ENCODE measurements at places on chromosomes 4 and X.

DNA sequence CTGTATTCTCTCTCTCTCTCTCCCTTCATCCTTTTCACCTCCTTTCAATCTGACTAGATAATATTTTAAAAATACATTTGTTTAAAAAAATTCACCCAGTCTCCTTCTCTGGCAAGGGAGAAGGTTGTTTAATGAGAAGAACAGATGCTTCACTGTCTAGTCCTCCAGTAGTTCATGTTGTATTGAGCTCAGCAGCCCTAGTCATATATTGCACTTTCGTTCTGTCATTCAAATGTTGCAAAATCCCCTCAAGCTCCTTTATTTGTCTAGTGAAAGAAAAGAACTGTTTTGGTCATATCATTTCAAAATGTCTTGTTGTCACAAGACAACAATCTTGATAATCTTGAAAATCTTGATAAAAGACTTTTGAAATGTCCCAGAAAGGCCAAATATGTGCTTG lies 248.0 kb downstream of the GALNTL6 start:
- DNase-seq, result no peak

GRCh38 chr4:8045909-8046308 lies 106.2 kb upstream of the AFAP1 start:
- no peak for DNase-seq

- no peak for DNase-seq
Measured at GRCh38 chr4:148327683-148328082, 114.5 kb downstream of the NR3C2 start.

DNA sequence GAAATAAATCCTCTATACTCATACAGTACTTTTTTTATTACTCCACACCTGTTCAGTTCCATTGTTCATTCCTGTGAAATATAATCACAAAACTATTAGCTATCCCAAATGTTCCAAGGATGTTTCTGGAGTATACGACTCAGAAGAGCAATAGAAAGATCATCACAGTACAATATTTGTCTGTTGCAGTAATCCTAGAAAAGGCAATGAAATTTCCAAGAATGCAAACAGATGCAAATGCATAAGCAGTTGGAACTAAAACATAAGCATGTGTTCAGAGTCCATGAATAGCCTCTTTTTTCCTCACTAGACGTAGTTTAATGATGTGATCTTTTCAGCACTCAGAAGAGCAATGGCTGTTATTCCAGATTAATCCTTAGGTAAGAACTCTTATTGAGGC lies 55.2 kb downstream of the RTL3 start:
- no peak for DNase-seq

Measured in activated T-helper 1 cell treated with anti-CD3 and anti-CD28 coated beads, Interleukin-2, amount 50 U/mL, for 16 hours (primary cell).